Heart right ventricle (tissue), 16 donors: ENCODE measurements at places on chromosomes 12 and 14.
A peak's percentile ranks its signal among the peaks of the same experiment; 100 is the strongest.

- no peak for DNase-seq
These were observed 157.1 kb upstream of the ARHGAP5 start for GRCh38 chr14:31920001-31920400.

GRCh38 chr12:129670256-129670920, 233.4 kb downstream of the TMEM132D start:
- DNase-seq: no peak

DNA sequence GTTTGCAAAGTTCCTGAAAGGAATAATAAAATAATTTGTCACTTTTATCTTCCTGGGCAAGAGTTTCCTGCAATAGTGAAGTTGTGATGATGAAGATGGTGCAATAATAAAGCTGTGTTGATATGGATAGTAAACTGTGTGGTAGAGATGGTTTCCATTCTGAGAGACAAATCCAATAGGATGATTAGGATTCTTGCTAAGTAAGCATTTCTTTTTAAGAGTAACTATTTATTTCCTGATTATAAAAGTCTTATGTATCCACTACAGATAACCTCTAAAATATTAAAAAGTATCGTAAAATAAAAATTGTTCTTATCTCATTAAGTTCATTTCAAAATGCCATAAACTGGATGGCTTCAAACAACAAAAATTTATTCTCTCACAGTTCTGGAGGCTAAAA, 28.7 kb downstream of the TSPAN11 start:
- DNase-seq: no peak

DNA sequence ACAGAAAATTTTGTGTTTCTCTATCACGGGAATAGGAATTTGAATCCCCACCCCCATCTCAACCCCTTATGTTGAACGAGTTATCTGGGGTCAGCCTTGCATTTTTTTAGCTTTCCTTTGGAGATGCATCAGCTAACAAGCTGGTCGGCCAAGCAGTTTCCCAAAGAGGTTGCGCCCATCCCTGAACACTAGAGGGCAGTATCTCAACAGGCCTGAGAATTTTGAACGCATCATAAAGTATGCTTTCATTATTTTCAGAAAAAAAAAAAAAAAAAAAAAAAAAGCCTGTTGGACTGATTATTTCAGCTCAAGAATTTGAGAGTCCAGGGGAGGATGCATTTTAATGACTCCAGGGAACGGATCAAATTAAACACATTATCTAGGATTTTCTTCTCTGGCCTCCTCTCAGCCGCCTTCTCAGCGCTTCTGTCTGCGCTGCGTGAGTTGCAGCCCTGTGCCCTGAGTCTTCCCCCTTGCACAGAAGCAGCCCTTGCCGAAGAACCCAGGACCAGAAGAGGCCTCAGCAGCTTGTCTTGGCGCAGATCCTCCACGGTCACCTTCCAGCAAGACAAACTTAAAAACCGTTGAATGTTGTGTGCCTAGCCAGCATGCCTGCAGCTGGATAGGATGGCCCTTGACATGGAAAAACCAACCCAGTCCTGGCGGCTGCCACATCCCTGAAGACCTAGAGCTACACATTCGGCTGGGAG, 76.6 kb upstream of the GZMB start:
- peak; percentile 61 for DNase-seq

GRCh38 chr14:69625299-69626131, 14.1 kb downstream of the SUSD6 start:
- DNase-seq: peak; percentile 69

DNA sequence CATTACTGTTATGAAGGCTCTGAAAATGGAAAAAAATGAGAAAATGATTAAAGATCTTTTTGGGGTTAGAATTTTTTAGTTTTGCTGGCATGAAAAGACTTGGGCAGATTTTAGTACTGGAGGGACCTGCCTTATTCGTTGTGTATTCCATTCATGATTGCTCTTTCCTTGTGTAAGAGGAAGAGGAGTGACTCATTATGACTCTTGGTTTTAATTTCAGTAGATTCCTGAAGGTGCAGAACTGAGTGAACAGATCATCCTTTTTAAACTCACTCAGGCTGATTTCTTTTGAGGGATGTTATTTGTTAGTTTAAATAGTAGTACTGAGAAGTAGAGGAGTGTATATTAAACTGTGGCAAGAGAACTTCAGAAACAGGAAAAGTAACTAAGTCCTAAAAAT, 41.6 kb downstream of the AKAP6 start:
- no peak for DNase-seq

GRCh38 chr12:66397574-66398290, 95.4 kb downstream of the HELB start:
- no peak for DNase-seq

DNA sequence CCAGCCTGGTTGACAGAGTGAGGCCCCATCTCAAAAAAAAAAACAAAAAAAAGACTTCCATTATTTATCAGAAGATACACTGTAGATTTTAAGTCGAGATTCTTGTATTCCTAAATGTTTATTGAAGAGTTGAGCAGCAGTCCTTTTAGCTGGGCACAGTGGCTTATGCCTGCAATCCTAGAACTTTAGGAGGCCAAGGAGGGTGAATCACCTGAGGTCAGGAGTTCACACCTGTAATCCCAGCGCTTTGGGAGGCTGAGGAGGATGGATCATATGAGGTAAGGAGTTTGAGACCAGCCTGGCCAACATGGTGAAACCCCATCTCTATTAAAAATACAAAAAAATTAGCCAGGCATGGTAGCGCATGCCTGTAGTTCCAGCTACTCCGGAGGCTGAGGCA, 57.6 kb downstream of the HEATR5A start:
- no peak for DNase-seq

GRCh38 chr14:63413009-63413408, 94.3 kb upstream of the GPHB5 start:
- no peak for DNase-seq

DNA sequence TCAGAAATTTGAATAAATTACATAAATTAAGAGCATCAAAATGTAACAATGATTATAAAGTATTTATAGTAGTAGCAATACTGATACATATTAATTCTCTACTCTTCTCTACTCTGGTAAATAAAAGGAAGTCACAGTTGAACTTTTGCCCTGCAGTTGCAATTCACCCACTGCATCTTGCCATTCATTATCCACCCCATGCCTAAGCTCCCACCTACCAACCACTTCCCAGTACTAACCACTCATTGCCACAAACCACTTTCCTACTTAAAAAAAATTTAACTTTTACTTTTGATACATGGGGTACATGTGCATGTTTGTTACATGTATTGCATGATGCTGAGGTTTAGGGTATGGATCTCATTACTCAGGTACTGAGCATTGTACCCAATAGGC, 174.0 kb downstream of the RASSF9 start:
- DNase-seq: no peak

- peak; percentile 80 for DNase-seq
These were observed 29.7 kb downstream of the ZFP36L1 start for GRCh38 chr14:68762953-68763764.

- no peak for DNase-seq
These were observed 28.6 kb downstream of the TDG start for GRCh38 chr12:103994235-103994634.

GRCh38 chr12:47408171-47408871, 297.5 kb downstream of the RPAP3 start:
- DNase-seq: peak; percentile 6

DNA sequence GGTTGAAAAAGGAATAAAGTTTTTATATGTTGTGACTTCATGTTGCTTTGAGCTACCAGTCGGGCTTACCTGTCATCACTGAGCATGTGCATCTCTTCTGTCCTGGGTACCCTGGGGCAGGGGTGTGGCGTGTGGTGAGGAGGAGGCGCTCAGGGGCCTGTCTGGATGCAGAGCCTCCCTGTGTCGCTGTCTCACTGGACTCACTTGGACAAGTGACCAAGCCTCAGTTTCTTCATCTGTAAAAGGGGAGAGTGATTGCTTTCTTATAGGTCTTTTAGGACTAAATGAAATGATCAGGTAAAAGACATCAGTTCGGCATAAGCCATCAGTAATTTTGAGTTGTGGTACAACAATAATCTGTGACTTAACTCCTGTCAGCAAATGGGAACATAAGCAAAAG, 22.1 kb downstream of the ATP6V0A2 start:
- DNase-seq: no peak

DNA sequence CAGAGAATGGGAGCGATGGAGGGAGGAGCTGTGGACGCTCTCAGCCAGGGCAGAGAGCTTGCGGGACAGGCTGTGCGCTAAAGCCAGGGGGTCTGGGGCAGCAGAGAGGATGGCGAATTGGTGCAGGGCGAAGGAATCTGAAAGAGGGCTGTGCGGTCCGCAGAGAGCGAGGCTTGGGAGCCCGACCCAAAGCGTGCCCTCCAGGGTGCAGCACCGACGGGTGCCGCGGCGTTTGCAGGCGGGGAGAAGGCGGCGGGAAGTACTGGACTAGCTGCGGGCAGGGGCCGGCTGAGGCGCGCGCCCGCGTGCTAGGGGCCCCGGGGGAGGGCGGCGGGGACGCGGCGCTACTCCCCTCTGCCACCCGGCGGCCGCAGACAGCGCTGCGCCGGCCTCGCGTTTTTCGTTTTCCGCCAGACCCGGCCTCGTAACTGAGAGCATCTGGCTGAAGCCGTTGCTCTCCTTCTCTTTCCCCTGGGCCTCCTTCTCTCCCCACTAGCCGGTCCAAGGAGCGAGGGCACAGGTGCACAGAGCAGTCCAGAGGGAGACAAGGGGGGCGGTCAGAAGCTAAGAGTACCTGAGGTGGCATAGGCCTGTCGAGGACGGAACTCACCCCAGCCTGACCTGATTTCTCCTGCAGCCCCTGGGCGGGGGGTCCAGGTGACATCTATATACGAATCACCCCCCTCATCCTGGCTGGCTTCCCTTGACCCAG, 24.9 kb downstream of the SLC6A12 start:
- peak; percentile 67 for DNase-seq

- no peak for DNase-seq
These were observed 285.7 kb downstream of the TTC8 start for GRCh38 chr14:89110110-89110509.

DNA sequence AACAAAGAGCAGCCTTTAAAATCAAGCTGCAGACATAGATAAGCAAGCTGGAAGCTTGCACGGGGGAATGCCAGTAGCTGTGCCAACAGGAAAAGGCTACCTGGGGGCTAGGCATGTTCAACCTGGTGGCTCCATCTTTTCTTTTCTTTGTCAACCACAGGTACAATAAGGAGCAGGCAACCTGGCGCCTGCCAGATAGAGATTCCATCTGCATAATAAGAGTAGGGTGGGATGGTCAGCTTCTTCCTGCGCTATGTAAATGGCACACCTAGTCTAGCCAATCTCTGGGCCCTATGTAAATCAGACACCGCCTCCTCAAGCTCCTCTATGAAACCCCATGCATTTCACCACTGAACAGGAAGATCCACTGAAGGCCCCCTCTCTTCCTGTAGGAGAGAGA, 87.4 kb upstream of the PKP2 start:
- no peak for DNase-seq

DNA sequence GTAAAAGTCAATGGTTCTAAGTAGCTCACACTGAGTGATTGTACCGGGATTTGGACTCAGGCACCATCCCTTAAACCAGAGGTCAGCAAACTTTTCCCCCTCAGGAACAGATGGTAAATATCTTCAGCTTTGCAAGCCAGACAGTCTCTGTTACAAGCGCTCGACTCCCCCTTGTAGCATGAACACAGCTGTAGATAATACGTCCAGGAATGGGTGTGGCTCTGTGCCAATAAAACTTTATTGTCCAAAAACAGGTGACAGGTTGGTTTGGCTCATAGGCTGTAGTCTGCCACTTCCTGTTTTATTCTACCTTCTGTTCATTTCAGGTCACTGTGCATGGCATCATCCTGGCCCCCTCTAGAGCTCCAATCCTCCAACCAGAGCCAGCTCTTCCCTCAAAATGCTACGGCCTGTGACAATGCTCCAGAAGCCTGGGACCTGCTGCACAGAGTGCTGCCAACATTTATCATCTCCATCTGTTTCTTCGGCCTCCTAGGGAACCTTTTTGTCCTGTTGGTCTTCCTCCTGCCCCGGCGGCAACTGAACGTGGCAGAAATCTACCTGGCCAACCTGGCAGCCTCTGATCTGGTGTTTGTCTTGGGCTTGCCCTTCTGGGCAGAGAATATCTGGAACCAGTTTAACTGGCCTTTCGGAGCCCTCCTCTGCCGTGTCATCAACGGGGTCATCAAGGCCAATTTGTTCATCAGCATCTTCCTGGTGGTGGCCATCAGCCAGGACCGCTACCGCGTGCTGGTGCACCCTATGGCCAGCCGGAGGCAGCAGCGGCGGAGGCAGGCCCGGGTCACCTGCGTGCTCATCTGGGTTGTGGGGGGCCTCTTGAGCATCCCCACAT, 7.6 kb downstream of the BDKRB1 start:
- no peak for DNase-seq

GRCh38 chr14:57493467-57494181, at the start of gene CCDC198:
Gene CCDC198 (minus strand): TSS chr14:57493857. CDS start chr14:57493715, 142 bp downstream.
- DNase-seq: no peak

DNA sequence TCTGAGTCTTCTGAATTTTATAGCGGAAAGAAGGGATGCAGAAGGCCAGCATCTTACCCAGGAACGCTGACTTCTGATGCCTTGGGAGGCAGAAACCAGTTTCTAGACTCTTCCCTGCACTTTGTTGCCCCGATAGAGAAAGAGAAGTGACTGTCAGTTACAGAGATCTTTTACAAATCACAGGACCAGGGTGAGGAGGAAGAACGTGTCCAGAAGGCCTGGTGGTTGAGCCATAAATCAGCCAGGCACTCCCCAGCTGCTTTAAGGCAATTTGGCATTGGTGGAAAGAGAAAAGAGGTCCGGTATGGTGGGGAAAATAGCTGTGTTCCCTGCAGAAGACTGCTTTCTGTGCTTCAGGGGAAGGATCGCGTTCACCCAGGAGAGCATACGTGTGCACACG, 88.7 kb upstream of the KCNA1 start:
- no peak for DNase-seq

DNA sequence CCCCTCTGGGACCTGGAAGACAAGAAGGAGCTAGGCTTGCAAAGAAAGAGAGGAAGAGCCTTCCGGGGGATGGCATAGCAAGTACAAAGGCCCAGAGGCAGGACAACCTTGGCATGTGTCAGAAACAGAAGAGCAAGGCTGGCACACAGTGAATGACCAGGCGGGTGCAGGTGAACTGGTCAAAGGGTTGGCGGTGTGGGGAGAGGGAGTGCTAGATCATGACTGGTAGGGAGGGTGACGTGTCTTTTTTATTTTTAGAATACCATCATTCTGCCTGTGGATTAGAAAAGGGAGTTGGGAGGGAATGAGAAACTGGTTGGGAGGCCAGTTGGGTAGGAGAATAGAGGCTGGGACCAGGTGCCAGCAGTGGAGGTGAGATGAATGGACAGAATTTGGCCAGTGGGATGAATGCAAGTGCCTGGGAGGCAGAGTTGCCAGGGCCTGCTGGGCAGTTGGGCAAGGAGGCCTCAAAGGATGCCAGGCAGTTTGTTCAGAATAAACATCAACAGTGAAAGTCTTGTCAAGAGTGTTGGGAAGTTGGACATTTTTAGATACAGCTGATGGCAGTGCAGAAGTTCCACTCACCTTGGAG, 168.3 kb downstream of the CACNA1C start:
- DNase-seq: no peak

DNA sequence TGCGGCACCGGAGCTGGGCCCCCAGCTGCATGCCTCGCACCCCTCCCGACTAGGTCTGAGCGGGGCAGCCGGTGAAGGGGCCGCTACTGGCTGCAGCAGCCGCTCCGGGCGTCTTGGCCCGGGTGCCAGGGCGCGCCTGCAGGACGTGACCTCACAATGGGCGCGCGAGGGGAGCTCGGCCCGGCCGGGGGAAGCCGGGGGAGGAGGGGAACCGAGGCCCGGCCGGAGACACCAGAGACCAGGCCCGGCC, 353 bp downstream of the BAG5 start:
- DNase-seq: peak; percentile 52
